Stimulated activated CD4-positive, alpha-beta T cell treated with anti-CD3 and anti-CD28 coated beads, TNF-alpha, amount 100 ng/mL, for 1 hour (primary cell): ENCODE measurements at places on chromosomes 2 and 18.

DNA sequence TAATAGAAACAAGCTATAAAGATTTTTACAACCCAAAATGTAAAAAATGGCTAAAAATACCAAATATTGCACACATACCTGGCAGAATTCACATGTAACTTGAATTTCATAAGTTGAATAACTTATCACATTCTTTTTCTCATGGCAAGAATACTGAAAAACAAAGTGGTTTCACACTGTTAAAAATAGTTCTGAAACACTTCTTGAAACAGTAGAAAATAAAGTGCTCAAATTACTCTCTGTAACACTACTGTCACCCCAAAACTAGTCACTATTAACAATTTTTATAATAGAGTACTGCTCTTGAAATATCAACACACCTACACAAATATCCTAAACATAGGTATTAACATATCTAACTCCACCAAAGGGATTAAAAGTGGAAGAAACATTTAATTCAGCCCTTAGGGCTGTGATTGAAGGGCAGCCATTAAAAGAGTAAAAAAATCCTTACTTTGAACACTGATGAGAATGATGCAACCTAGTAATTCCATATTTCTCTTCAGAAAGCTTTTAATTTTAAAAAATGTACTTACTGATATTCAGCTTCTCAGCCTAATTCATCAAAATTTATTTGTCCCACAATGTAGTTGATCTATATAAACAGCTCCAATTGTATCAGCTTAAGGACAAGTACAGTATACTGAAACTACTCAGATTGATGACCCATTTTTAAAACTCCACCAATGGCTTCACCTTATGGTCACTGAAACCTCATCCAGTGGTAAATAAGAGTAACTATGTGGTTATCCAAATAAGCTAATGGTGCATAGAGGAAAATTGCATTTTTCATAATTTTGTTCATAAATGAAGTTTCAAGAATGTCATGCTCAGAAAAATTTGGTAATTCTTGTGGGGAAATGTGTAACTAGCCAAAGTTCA, 31.4 kb downstream of the ATF2 start:
- no peak for DNase-seq

- DNase-seq = no peak
Measured at GRCh38 chr18:12098374-12098773, 4.7 kb downstream of the ANKRD62 start.

DNA sequence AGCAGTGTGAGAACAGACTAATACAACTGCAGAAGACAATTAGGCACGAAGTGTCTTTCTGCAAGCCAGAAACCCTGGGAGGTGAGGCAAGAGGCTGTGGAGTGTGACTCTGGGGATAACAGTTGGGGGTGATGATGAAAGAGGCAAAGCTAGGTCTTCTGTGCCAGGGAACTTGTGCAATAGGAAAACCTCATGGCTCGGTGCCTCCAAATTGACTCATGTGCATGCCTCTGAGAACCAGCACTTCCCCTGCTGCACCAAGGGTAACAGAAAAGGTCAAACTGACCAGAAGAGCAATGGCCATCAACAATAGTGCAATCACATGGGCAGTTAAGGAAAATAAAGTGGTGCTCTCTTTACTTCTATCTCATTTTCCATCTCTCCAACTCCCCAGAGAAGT, 136.4 kb downstream of the SCG2 start:
- DNase-seq = no peak

- no peak for DNase-seq
Measured at GRCh38 chr2:22247466-22247865, 1123.7 kb downstream of the TDRD15 start.

- no peak for DNase-seq
Measured at GRCh38 chr2:218028189-218028495, 25.3 kb upstream of the TNS1 start.

DNA sequence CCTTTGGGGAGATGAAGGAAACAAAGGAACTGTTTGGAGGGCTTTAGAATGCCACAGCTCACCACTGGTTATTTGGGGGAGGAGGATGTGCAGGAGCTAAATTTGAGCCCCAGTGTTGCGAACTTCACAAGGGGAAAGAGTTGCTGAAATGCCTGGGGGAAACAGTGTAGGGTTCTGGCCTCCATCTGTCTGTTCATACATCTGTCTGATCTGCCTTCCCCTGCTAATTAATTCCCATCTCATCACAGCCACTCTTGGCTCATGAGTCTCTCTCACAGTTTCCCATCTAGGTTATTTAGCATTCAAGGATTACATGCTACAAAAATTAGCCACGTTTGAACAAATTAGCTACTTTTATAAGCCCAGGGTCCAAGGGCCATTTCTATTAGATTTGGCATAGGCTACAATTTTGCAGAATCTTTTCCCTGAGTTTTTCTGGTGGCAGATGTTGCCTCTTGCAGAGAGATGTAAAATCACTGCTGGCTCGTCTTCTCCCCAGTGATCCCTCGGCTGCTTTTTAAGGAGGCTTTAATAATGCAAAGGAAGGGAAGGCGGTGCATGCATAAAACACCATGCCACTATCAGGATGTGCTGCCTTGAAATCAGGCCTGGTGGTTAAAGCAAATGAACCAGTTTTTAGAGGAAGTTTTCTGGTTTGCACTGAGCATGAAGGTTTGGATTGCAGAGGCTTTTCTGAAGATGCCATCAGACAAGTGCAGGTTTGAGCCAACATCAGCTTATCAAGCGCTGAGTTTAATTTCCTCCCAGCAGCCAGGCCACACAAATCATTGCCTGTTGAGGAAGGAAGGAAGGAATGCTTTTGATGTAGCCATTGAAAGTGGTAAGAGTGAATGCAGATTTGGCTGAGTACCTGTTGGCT, 35.0 kb downstream of the ADD2 start:
- DNase-seq = no peak

DNA sequence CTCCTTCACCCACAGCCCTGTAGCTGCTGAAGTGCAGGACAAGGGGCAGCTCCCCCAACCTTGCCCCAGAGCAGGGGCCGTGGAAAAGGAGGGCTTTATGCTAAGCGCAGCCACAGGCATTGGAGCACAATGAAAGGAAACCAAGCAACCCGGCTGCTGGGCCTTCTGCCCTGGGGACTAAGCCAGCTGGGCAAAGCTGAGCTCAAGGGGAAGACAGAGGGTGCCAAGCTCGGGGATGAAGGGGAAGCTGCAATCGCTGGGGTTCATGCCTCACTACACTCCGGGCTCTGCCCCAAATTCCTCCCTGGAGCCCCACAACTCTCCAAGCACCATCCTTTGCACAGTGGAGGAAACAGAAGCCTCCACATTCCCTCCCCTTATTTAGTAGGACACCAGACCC, 12.4 kb downstream of the SFXN5 start:
- no peak for DNase-seq
